NCI-H2081 treated with DMSO at 0.1 percent for 48 hours (cell line): ENCODE measurements at places on chromosomes 6 and 20.

- DNase-seq = no peak
Measured at GRCh38 chr6:53309059-53309900, 39.5 kb downstream of the ELOVL5 start.

- DNase-seq = no peak
Measured at GRCh38 chr6:106614592-106615257, 14.6 kb downstream of the RTN4IP1 start.

GRCh38 chr6:170456886-170457698 lies 96.0 kb downstream of the PSMB1 start:
- DNase-seq = no peak

DNA sequence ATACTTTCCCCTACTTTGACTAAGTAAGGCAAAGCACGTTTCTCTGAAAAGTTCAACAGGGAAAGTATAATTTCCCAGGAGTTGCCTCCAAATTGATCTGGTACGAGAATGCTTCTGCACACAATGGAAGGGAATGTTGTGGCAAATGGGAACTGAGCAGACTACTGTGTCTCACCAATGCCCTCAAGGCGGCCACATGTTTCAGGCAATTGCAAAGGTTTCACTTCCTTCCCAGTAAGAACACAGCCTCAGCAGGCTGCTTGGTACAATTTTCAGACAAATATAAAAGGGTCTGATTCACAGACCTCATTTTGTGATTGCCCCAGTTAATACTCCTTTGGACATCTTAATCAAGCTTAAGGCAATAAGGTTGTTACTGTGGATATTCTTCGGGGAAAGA lies 71.2 kb downstream of the KIAA0319 start:
- no peak for DNase-seq

- peak; percentile 55 for DNase-seq
Measured at GRCh38 chr20:48995589-48995988, 50.5 kb upstream of the CSE1L start.

DNA sequence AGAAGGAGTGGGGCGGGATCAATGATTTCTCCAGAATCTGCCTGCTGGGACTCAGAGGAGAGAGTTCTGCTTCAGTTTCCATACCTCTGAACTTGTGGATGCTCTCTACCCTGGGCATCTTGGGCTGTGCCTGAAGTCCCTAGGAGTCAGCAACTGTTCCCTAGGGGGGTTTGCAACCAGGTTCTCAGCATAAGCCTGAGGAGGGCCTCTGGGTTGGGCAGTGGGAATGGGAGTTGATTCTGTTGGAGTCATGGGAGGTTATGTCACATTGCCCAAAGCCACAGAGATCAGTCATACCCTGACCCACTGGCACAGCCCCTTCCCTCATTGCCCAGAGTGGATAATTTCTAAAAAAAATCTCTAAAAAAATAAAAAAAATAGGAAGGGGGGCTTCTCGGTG lies 47.4 kb downstream of the MOCS1 start:
- DNase-seq = no peak

- no peak for DNase-seq
Measured at GRCh38 chr6:150320442-150320841, 48.4 kb upstream of the IYD start.

- no peak for DNase-seq
Measured at GRCh38 chr6:4355241-4355640, 219.9 kb upstream of the ECI2 start.

- DNase-seq = peak; percentile 23
Measured at GRCh38 chr6:144104898-144105487, 9.6 kb upstream of the SF3B5 start.

DNA sequence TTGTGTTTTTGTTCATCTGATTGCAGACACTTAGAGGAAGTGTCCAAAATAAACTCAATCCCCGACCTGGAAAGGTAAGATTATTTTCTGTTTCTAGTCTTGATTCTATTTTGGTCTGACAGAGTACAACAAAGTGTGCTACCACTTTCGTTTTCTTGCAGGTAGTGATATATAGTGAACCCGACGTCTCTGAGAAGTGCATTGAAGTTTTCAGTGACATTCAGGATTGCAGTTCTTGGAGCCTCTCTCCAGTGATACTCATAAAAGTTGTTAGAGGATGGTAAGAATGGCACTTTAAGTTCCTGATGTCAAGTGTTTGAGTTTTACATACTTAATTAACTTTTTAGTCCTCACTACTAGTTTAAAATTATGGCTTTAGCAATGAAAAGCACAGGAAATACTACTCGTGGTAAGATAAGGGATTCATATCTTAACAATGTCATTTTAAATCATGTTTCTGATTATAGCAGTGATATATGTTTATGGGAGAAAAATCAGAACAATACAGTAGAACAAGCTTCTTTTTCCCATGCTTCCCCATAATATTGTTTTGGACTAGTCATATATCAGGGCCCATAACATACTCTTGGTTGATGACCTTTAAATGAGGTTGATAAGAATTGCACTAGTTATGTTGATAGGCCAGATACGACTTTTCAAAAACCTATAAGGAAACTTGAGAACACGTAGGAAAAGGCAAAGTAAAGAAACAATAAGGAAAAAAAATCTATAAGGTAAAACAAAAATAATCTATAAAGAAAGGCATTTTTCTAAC lies 104.0 kb downstream of the RTN4IP1 start:
- no peak for DNase-seq

GRCh38 chr20:47796971-47797370 lies 11.7 kb upstream of the SULF2 start:
- no peak for DNase-seq

- no peak for DNase-seq
Measured at GRCh38 chr6:158050955-158051354, 69.3 kb downstream of the SYNJ2 start.

GRCh38 chr20:8213270-8213669 lies 81.2 kb downstream of the PLCB1 start:
- no peak for DNase-seq

DNA sequence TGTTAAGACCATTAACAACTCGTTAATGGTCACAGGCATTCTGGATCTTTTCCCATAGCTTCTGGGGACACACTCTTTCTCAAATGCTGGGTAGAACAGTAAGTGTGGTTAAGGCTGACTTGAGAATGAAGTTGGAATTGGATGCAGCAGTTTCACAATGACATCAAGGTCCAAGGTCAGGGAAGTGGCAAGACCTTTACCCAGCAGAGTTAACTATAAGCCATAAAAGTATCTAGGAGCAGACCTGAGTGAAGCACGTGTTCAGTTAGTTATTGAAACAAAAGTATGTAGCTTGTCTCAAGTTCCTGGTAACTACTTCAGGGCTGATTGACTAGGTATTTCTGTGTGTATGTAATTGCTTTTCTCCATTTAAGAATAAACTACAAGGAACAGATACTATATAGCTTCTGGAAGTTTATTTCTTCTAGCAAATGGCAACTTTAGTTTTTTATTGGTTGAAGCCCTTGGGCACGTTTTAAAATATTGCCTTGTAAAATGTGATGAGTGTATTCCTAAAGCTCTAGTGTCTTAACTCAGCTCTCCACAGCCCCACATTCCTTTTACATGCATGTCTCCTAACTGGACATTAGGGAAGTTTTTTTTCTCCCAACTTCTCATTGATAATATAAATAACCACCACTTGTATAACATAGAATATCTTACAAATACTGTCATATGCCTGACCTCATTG lies 479.0 kb upstream of the CITED2 start:
- no peak for DNase-seq

GRCh38 chr20:49167811-49168507 lies 20.2 kb downstream of the STAU1 start:
- no peak for DNase-seq

DNA sequence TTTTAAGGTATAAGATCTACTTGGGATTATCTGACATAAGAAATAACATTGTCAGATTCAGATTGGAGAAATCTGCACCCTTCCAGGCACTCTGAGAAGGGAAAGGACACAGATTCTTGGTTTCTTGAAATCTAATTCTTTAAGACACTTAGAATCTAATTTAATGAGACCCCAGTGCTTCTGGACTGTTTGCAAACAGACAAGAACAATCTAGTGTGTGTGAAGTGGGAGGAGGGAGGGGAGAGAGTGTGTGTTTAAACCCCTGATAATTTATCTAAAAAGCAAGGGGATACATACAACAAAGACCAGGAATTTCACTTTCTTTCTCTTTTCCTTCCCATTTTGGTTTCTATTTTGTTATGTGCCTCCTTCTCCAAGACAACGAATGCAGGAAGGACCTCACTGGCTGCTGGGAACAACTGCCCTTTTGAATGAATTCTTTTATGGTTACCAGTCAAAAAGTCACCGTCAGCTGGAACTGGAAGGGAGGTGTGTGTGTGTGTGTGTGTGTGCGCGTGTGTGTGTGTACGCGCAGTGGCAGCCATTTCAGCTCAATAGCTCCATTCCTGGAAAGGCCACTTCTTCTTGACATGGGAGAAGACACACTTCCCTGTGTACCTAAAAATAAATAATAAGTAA lies 129.4 kb downstream of the BCAS1 start:
- DNase-seq = no peak

- no peak for DNase-seq
Measured at GRCh38 chr6:99617131-99617530, 10.5 kb downstream of the PRDM13 start.
